ENCODE measurements at places on chromosomes 3 and 15.

DNA sequence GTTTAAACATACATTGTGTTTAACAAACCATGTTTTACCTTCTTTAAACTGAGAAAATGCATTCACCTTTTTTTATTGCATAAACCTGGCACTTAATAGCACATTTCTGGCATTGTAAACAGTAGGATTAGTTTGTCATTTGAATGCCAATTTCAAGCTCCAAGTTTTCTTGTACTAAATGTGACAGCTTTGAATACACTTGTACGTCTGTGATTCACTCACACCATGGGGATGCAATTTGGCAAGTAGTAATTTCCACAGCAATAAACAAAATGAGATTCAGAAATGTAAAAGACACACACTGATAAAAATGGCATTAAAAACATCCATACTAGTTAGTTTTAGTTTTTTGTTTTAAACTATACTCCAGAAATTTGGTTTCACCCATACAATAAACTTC lies 598.9 kb downstream of the SI start:
- DNase-seq: no peak

- no peak for DNase-seq
Measured at GRCh38 chr3:108099679-108100428, 9.0 kb upstream of the CD47 start.

DNA sequence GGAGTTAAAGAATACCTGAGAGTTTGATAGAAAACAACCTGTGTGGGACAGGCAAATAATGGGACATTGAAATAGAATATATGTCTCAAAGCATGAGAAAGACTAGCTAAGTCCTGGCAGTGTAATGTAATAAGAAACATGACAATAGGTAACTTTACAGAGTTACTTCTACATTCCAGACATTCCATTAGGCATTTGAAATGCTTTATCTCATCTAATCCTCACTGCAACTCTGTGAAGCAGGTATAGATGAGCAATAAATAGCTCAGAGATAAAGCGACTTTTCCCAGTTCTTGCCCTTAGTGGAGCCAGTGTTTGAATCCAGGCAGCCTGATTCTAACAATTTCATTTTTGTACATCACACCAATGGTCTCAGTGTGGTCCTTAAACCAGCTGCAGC lies 76.8 kb downstream of the CPNE4 start:
- DNase-seq: no peak

- no peak for DNase-seq
Measured at GRCh38 chr3:89180334-89180733, 72.9 kb downstream of the EPHA3 start.

DNA sequence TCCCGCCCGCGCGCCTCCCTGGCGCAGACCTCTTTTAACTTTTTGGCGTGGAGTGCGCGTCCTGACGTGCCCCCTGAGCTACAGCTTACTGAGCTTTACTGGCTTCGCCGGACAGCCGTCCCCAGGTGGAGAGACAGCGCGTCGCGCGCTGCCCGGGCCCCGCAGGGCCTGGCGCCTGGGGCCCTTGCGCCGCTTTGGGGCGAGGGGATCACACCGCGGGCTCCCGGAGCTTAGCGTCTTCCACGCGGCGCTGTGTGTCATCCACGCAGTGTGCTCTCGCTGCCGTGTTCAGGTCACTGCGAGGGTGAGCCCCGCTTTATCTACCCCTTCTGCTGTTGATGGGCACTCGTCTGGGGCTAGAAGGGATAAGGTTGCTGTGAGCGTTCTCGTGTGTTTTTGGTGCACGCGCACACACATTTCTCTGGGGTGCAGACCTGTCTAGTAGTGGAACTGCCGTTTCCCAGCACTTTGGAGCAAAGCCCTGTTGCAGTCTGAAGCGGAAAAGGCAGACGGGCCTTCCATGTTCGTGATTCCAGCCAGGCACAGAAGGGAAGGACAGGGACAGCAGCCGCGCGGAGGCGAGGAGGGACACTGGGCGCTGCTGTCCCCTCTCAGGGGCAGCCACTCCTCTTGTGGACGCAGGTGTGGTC lies 33.1 kb upstream of the ALDH1L1 start:
- no peak for DNase-seq

DNA sequence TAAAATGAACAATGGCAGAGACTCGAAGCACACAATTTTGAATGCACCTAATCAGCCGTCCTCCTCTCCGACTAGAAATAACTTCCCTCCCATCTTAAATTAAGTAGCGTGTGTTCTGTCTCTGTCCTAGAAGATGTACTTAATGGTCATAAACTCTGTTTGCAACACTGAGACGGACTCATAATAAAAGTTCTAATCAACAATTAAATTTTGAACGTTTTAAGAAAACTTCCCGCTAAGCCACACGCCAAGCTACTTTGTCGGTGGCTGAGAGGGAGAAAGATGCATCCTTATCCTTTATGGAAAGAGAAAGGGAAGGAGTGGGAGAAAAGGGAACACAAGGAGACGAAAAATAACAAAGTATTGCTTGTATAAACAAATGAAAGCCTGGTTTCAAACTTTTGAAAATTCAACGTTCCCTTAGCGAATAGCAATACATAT lies 989 bp downstream of the GNB4 start:
- no peak for DNase-seq

DNA sequence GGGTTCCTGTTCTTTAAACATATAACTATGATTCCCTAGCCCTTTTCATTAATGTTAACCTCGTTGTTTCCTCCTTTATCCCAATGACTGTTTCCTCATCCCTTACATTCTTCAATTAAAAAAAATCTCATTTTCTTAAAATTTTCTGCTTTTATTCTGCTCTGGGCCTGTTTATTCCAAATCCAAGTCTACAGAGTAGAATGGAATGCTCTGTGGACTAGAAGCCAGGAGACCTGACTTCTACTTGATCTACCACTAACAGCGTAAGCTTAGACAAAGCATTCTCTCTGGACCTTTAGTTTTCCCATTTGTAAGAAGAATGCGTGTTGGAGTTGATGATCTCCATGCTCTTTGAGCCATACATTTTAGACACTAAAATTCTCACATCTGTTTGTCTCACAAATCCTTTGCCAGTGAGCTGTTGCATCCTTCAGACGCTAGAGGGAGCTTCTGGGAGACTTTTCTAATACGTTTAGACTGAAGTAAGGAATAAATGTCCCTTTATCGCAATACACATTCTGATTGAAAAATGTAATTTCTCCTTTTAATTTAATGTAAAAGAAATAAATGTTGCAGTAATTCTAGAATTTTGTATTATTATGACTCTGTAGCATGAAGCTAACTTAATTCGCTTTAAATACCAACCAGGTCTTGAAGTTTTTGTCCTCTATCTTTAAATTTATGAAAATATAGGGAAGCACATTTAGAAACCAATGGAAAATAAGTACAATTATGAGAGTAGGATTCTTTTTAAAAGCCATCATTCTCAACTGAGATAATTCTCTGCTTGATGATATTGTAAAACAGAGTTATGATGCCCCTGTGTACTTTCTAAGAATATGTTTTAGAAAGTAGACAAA lies 21.7 kb upstream of the GMNC start:
- peak; percentile 51 for DNase-seq

DNA sequence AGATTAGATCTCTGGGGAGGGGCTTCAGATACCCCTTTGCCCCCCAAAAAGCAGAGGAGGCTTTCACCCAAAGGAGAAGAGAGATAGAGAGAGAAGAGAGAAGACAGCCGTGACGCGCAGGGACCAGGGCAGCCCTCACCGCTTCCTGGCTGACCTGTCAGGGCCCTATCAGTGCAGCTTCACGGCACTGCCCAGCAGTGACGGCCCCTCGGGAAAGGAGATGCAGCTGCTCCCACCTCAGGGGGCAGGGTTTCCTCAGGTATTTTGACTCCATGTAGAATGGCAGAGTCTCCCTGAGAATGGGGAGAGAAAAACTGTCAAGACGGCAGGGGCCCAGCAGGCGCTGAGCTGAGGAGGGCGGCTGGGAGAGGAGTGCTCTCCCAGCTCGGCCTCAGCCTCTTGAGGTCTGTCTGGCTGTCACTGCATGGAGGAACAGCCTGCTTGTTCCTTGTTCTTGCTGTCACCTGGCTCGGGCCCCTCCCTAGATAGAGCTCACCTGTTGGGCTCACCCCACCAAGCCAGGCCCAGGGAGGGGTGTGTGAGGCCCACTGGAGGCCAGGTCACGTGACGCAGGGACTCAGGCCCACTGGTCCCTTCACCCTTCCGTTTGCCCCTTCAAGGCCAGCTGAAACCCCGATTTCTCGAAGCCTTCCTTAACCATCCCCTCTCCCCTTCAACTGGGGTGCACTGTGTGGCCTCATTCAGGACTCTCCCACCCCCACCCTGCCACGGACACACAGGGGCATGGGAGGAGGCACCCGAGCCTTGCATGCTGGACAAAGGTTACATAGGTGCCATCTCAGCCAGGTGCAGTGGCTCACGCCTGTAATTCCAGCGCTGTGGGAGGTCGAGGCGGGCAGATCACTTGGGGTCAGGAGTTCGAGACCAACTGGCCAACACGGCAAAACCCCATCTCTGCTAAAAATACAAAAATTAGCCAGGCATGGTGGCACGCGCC lies 28.2 kb downstream of the LOXL1 start:
- no peak for DNase-seq

GRCh38 chr3:141904203-141904602 lies 27.8 kb downstream of the ATP1B3 start:
- DNase-seq: no peak

GRCh38 chr15:86837294-86838061 lies 757.8 kb downstream of the AGBL1 start:
- DNase-seq: no peak

- no peak for DNase-seq
Measured at GRCh38 chr15:70060993-70061305, 36.8 kb downstream of the TLE3 start.

GRCh38 chr3:9837701-9838582 lies 5.9 kb downstream of the RPUSD3 start:
- DNase-seq: no peak

DNA sequence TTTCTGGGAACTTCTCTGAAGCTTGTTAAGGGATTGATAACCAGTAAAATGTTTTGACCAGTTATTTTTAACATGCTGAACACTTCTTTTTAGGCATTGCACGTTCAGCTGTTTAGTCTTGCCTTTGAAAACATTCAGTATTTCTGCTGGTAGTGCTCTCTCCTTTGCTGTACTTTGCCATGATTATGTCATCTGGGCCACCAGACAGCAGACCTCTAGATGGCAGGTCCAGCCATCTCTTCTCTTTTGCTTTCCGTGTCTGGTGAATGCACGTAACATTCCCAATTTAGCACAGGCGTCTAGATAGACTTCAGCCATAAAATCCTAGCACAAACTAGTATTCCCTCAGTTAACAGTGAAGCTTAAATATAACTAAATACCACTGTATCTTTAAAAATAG lies 57.8 kb downstream of the RAB7A start:
- no peak for DNase-seq

GRCh38 chr15:91552555-91552954 lies 301.0 kb upstream of the SLCO3A1 start:
- no peak for DNase-seq

- peak; percentile 59 for DNase-seq
Measured at GRCh38 chr15:55897560-55898336, 95.7 kb downstream of the NEDD4 start.

- no peak for DNase-seq
Measured at GRCh38 chr3:119104031-119104430, 41.9 kb upstream of the TEX55 start.

- no peak for DNase-seq
Measured at GRCh38 chr15:61367953-61368352, 138.9 kb upstream of the RORA start.

GRCh38 chr15:78056714-78057269 lies 20.7 kb downstream of the TBC1D2B start:
- DNase-seq: peak; percentile 20

GRCh38 chr3:133591271-133591742 lies 17.8 kb downstream of the CDV3 start:
- DNase-seq: no peak

GRCh38 chr15:41341519-41341918 lies 8.8 kb downstream of the NUSAP1 start:
- no peak for DNase-seq

- DNase-seq: no peak
Measured at GRCh38 chr3:63779227-63779626, 39.9 kb upstream of the C3orf49 start.

- no peak for DNase-seq
Measured at GRCh38 chr15:77386626-77387025, 33.3 kb downstream of the PEAK1 start.

DNA sequence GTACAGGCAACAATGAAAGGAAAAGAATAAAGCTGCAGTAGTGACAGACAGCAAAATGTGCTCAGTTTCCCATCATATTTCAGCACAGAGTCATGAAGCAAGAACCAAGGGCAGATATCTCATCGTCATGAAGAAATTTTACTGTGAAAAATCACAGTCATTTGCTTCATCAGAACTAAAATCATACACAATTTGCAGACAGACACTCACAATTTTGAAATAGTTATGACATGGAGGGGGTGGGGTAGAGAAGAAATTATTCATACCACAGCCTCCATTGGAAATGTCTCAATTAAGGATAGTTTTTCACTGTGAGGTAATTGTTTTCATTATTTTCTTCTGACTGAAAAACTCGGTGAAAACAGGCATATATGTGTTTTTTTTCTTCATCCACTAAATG lies 78.8 kb upstream of the CNTN3 start:
- no peak for DNase-seq
